ENCODE measurements at places on chromosomes 4 and X.
A peak's percentile ranks its signal among the peaks of the same experiment; 100 is the strongest.

DNA sequence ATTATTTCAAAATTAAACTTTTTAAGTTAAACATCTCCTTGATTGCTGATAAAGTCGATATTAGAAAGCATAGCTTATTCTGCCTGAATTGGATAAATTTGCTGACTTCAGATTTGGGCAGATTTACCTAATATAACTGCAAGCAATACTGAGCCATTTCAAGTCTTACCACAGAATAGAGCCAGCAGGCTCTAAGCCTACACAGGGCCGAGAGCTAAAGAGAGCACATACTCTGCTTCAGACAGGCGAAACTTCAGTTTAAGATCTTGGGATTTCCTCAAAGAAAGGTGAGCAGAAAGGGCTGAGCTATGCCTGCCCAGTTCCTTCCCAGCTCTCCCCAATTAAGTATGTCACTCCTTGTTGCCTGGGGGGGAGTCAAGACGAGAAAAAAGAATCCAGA is 240.6 kb upstream of the NOCT start:
- DNase-seq, result no peak

- no peak for DNase-seq
Measured at GRCh38 chr4:81746773-81747172, 275.1 kb upstream of the RASGEF1B start.

- no peak for DNase-seq
Measured at GRCh38 chr4:177802661-177803060, 360.4 kb upstream of the AGA start.

DNA sequence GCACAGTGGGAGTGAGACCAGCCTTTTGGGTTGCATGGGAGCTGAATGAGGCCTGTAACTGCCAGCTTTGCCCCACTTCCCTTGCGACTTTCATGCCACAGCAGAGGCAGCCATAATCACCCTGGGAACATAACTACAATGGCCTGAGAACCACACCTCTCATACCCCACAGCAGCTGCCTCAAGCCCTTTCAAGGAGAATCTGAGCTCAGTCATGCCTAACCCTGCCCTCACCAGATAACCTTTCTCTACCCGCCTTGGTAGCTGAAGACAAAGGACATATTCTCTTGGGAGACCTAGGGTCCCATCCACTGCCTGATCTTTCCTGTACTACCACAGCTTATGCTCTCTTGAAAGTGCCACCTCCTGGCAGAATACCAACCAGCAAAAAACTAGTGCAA is 599.9 kb upstream of the IGFBP7 start:
- DNase-seq, result no peak

GRCh38 chr4:113537628-113538027 is 223.9 kb downstream of the CAMK2D start:
- DNase-seq, result no peak

DNA sequence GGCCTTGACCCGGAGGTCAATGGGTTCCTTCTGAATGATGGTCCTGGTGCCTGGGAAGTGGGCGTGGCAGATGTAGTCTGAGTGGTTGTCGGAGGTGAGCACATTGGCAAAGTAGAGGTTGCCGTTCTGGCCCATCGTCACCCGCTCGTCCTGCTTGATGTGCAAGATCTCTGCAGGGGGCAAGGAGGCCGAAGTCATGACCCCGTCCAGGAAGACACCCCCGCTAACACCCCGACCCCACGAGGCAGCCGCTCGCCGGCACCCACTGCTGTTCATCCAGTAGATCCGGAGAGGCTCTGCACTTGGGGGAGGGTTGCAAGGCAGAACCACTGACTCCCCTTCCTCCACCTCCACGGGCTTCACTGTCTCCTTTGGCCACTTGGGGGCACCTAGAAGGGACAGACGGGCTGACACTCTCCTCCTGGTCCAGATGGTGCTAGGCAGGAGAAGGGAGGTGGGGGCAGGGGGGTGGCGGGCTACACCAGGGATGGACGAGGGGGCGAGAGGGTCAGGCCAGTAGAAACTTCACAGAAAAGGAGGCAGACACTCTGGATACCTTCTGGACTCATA is 15.1 kb downstream of the L1CAM start:
- no peak for DNase-seq

- no peak for DNase-seq
Measured at GRCh38 chr4:109049926-109050325, 252.5 kb downstream of the COL25A1 start.

- no peak for DNase-seq
Measured at GRCh38 chr4:33078145-33078544, 2358.0 kb downstream of the PCDH7 start.

GRCh38 chr4:153471698-153472093 is 5.5 kb downstream of the TMEM131L start:
- no peak for DNase-seq

DNA sequence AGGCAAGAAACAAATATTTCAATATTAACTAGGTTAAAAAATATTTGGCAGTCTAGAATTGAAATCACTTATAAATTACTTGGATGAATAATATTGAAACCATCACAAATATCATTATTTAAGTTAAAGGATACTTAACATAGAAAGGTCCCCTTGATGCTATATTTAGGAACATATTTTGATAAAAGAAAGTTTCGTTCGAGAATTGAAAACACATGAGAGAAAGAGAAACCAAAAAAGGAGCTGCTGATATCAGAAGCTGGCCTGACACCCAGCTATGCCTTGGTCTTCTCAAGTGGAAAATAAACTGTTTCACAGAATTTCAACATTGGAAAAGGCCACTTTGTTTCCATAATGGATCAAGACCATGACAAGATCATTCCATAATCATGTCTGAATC is 762.4 kb downstream of the DMD start:
- no peak for DNase-seq

- DNase-seq, result no peak
Measured at GRCh38 chrX:76454456-76454927, 27.0 kb downstream of the MAGEE1 start.

- DNase-seq, result no peak
Measured at GRCh38 chr4:1573830-1574459, 110.2 kb downstream of the FAM53A start.

DNA sequence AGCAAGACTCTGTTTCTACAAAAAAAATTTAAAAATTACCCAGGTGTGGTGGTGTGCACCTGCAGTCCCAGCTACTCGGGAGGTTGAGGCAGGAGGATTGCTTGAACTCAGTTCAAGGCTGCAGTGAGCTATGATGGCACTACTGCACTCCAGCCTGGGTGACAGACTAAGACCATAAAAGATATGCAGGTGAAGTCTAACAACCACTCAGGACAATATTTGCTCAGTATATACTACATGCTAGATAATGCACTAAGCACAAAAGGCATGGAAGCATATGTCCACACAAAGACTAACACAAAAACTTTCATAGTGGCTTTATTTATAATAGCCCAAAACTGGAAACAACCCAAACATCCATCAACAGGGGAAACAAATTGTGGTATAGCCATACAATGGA is 57.7 kb upstream of the TXK start:
- no peak for DNase-seq

DNA sequence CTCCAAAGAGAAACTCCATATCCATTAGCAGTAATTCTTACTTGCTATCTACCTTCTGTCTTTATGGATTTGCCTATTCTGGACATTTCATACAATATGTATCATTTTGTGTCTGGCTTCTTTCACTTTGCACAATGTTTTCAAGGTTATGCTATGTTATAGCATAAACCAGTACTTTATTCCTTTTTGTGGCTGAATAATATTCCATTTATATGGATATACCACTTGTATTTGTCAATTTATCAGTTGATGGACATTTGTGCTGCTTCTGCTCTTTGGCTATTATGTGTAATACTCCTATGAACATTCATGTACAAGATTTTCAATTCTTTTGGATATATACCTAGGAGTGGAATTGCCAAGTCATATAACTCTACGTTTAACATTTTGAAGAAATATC is 18.9 kb upstream of the HPSE start:
- DNase-seq, result no peak

DNA sequence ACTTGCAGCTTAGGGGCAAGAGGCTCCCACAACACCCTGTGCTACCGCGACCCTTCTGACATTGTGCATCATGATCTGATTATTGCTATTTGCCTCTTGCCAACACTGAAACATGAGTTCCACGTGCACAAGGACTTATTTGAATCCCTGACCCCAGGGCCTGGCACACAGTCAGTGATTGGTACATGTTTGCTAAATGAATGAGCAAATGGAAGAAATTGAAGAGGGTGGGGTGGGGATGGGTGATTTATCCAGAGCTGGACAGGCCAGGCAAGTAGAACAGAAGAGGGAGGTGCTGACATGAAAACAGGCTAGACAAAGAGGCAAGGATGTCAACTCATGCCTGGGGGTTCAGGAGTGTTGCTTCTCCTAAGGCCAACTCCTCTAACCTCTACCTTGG is 24.9 kb upstream of the RPL39 start:
- no peak for DNase-seq

DNA sequence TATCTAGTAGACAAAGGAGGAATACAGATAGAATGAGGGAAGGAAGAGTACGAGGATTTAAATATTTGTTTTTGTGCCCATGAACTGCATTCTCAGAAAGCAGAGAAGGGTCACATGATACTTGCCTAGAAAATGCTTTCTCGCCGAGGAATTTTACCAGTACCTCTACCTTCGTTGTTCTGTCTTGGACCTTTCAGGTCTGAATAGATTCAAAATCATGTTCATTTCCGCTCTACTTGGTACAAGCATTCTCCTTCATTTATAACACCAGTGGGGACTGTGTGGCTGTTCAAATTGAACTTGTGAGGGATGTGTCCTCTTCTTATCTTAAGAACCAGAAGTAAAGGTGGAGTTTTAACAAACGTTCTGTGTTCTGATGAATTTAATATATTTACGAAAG is 1.9 kb downstream of the USP38 start:
- no peak for DNase-seq

- no peak for DNase-seq
Measured at GRCh38 chr4:25031077-25031621, 403 bp upstream of the LGI2 start.

- DNase-seq, result no peak
Measured at GRCh38 chr4:48195374-48195773, 61.3 kb upstream of the TXK start.

- DNase-seq, result peak; percentile 76
Measured at GRCh38 chr4:2745981-2746806, 9.9 kb downstream of the TNIP2 start.

DNA sequence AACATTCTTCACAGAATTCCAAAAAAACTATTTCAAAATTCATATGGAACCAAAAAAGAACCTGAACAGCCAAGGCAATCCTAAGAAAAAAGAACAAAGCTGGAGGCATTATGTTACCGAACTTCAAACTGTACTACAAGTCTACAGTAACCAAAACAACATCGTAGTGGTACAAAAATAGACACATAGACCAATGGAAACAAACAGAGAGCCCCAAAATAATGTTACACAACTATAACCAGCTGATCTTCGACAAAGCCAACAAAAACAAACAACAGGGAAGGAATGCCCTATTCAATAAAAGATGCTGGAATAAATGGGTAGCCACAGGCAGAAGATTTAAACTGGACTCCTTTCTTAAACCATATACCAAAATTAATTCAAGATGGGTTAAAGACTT is 1189.6 kb downstream of the PCDH18 start:
- no peak for DNase-seq

DNA sequence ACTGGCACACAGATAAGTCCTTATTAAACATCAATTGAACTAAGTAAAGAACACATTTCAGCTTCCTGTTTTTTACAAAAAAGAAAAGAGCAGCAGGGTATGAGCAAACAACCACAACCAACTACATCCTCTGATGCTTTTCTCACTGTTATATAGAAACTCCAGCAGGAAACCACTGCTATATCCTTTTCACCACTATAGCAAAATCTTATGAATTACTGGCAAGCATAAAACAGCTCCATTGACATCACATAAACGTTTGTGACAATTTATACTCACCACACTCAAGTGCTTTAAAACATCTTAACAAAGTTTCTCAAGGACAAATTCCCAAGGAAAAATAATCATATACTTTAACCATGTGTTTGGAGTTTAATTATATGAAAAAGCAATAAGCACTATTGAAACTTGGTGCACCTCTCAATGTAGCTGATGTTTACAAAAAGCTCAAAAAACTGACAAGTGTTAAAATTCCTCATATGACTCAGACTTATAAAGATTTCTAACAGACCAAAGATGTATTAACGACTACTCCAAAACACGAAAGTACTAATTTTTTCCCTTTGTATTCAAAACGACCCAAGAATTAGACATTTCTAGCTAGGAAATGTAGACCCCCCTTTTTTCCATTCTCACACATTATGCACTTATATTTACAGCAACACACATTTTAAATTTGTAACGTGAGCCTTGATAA is 12.9 kb downstream of the GPRIN3 start:
- DNase-seq, result no peak

- no peak for DNase-seq
Measured at GRCh38 chr4:8189551-8190466, 9.3 kb upstream of the SH3TC1 start.

GRCh38 chr4:40183615-40184411 is 13.0 kb upstream of the RHOH start:
- DNase-seq, result no peak

DNA sequence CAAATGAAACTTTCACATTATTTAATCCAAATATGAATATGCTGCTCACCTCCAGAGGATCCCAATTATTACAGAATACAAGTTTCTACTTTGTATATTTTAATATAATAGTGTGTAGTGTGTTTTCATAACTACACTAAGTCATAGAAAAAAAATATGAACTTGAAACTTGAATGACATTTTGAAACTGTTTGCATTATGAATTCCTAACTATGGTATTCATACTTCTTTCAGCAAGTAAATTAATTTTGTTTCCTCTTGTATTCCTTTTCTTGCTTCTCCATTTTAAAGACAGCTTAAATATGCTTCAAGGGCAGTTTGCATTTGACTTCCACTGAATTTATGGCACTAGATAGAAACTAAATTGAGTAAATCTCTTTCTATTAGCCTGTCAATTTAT is 177.1 kb downstream of the BMPR1B start:
- no peak for DNase-seq

DNA sequence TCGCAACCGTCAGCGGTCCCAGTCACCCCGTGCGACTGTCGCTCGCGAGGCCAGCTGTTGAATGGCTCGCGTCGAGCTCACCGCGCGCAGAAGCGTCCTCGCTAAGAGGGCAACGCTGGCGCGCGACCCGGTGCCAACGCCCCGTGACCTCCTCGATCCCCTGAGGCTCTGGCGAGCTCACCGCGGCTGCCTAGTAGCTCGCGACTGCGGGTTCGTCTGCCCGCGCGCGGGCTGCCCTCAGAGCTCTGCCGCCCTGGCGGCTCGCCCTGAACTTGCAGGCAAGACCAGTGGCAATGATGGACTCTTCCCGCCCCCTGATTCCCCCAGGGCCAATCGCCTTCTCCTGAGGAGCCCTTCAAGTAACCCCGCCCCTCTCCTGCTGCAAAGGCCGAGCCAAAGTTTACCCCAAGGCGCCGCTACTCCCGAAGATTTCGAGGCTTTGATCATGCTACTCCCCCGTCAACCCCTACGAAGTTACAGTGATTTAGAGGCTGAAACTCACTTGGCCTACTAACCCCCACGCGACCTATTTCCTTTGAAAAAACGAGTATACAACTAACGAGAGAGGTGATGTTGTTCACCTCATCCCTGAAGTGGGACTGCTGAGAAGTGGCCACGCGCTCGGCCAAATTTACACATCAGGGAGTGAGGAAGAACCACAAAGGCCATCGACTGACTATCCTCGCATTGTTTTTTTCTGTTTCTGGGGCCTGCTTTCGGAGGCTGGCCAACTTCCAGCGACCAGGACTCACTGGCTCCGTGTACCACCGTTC is 37.5 kb downstream of the PGRMC1 start:
- no peak for DNase-seq

- no peak for DNase-seq
Measured at GRCh38 chr4:25343671-25344070, 31.1 kb downstream of the ZCCHC4 start.

Measured in stimulated activated CD8-positive, alpha-beta memory T cell treated with anti-CD3 and anti-CD28 coated beads, Interleukin-2, amount 100 ng/mL, for 1 hour (primary cell).